B cell (primary cell): ENCODE measurements at places on chromosomes 4 and X. TPM values are rescaled to one million over a fixed set of nuclear protein-coding genes. Genes with fewer than 3 reads are reported as not detected.

GRCh38 chr4:17232566-17233253, 279.2 kb downstream of the QDPR start:
- DNase-seq: no peak

The ADH1A gene
- not detected in 2 replicates for polyA plus RNA-seq

DNA sequence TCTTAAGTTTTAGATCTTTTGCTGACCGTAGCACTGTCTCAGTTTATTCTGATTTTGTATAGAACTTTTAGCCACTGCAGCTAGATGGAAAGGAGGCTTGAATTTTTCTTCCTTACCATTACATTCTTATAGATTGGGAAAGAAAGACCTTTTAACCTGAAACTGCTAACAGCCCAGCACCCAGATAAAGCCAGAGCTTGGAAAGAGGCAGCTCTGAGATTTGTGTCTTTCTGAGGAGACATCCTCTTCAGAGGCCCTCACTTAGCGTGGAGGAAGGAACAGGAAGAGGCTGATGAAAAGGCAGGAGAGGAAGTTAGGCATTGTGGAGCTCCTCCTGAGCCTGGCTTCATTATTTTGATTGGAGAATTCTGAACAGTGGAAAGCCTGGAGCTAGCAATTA, 35.1 kb downstream of the ATG4A start:
- DNase-seq: no peak

DNA sequence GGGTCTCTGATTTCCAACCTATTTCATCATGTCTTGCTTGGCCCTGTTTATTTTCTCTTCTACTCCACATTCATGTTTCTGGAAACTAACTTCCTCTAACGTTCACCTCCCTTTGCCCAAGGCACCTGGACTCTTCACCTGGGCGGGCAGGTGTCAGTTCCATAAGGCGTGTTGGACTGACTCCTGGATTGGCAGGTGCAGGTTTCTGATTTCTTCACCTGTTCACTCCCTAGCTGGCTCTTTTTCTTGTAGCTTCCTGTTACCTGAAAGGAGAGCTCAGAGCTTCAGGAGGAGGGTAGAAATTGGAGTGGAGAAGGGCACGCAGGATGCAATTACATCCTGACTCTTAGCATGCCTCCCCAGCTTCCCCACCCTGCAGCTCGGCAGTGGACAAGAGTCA, 350.8 kb upstream of the KLF3 start:
- DNase-seq: no peak

GRCh38 chr4:98630737-98631454, 27.5 kb downstream of the TSPAN5 start:
- no peak for DNase-seq

The ADAD1 gene
- not detected in 2 replicates for polyA plus RNA-seq
